ENCODE measurements at places on chromosomes 1 and 21.
A peak's percentile ranks its signal among the peaks of the same experiment; 100 is the strongest.

- no peak for DNase-seq
Measured at GRCh38 chr1:78070210-78070609, 24.4 kb downstream of the GIPC2 start.

DNA sequence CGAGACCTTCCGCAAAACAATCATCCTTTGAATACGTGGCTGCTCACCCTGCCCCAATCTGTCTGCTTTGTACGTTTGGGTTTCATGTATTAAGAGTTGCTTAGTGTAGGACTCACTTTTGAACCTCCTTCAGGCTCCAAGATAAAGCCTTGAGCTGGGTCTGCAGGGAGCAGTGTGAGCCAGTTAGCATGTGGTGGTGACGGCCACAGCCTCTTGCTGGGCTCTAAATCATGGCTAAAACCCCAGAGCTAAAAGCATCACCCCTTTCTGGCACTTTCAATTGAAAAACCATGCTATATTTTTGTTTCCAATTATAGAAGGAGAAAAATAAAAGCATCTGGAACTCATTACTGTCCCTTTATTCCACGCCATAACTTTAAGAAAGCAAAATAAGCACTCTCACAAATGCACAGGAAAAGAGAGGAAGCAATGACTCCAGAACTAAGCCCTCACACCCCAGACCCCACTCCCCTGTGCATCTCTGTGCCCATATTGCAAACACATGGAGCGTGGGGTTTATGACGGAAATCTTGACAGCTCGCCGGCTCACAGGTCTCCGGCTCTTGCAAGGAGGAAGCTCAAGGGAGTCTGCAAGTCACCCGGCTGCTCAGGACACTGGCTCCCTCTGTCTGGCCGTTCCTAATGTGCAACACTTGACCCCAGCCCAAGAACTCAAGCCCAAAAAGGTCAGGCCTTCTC is 135.5 kb downstream of the MIS18A start:
- peak; percentile 1 for DNase-seq

DNA sequence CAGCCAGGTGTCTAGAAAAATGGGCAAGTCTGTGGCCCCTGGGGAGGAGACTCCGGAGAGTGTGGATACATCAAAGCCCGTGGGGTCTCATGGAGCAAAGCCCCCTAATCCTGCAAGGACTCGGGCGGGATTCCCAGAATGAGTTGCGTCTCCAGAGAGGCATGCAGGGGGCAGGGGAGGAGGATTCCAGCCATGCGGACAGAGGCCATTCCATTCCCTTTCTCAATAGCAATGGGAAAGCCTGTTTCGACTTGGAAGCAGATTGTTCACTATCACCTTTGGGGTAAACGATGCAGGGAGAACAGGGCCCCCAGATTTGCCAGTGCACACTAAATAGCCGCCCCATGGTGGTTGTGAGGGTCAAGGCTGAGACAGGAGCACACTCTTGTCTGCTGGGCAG is 15.4 kb upstream of the PRDM15 start:
- no peak for DNase-seq

DNA sequence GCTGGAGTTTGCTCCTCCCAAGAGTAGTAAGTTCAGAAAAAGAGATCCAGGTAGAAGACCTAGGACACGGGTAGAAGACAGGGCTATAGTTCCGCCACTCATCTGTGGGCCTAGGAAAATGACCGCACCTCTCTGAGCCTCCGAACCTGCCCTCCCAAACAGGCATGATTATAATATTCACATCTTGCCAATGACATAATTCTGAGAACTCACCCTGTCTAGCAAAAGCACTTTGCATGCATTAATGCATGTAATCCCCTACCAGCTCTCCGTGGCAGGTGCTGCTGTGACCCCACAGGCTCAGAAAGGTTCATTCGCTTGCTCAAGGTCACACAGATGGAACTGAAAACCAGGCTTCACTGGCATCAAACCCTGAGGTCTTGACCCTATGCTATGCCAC is 88.0 kb downstream of the SPSB1 start:
- DNase-seq: no peak

- peak; percentile 40 for DNase-seq
Measured at GRCh38 chr21:36964827-36965719, 1.4 kb downstream of the HLCS start.
